ENCODE measurements at places on chromosomes 3 and 15. TPM values are rescaled to one million over a fixed set of nuclear protein-coding genes. Genes with fewer than 3 reads are reported as not detected.

NR1I2 gene
- 0.38 TPM for total RNA-seq

ABHD10 gene
- total RNA-seq, result 30.9 TPM

CDCP1 gene
- total RNA-seq, result 39.6 TPM

AMT gene
- total RNA-seq, result 15.2 TPM

CCR2 gene
- total RNA-seq, result 8.1 TPM

STAC gene
- 6.2 TPM for total RNA-seq

RHOA gene
- total RNA-seq, result 709 TPM

TMEM108 gene
- total RNA-seq, result 0.91 TPM

SLC22A14 gene
- 0.19 TPM for total RNA-seq

PLAAT1 gene
- total RNA-seq, result 0.72 TPM

ARPIN gene
- 28.2 TPM for total RNA-seq

SMCO1 gene
- not detected for total RNA-seq

INTS14 gene
- 37.1 TPM for total RNA-seq

CASR gene
- 72.8 TPM for total RNA-seq

DNA sequence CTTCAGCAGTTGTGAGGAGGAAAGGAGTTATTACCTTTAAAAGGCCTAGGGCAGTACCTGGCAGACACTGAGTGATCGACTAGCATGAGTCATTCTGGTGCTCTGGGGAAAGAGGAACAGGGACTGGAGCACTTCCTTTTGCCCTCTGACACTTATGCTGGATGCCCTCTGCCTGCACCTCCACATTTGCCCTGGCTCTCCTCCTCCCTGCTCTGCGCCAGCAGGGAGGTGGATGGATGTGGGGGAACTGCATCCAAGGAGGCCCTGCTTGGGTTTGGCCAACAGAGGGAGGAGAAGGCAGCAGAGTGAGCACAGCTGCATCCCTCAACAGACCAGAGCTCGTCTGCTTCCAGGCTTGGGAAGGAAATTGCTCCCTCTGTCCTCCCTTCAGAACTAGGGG is 75.0 kb downstream of the SEMA5B start:
- DNase-seq, result no peak

GRCh38 chr3:126402666-126403302 is 8.1 kb downstream of the CFAP100 start:
- DNase-seq, result no peak

DNA sequence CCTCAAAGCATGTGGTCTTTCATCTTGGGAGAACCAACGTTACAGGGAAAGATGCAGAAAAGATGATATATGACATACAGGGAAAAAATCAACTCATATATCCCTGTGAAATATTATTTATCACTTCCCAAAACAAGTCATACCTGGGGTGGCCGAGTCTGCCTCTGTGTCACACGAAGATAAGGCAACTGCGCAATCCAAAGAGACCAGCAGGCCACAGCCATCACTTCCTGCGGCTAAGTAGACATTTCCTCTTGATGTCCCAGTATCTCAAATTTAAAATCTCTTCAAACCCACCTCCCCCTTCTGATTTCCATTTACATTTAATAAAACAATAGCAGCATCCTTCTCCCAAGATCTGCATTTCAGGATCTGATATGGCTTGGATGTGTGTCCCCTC is 71.5 kb downstream of the IGF2BP2 start:
- DNase-seq, result no peak

DNA sequence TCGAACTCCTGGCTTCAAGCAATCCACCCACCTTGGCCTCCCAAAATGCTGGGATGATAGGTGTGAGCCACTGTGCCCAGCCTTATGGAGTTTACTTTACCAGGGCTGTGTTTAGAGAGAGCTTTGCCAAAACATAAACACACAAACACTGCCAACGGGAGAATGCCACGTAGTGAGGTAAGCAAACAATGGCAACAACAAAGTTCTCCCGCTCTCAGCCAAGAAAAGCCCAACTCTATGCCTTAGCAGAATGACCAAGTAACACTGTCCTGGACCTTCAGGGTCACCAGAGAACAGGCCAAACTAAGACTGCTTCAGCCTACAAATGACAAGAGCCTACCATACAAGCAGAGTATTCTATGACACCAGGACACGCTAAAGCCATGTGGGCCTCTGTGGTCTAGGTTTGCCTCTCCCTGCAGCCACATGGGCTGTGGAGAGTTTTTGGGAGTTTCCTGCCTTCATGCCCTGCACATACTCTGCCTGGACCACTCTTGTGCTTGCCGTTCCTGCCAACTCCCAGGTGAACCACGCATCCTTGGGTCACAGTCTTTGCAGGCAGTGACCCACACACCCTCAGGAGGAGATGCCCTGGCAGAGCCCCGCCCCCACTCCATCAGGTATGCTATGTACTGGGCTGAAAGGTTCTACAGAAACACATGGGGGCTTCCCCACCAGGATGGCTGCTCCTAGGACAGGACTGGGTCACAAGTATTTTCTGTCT is 21.6 kb upstream of the CNBP start:
- no peak for DNase-seq

DNA sequence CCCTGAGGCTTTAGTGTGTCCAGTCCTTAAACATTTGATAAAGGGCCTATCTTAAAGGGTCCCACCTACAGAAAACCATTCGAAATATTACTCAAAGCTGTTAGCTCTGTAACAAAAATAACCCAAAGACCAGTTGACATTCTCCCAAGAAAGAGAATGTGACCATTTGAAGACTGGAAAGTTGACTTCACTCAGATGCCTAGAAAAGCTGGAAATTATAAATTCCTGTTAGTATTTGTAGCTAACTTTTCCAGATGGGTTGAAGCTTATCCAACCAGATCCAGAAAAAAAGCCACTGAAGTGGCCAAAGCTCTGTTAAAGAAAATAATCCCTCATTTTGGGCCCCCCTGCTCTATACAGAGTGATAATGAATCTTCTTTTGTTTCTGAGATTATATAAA is 408.4 kb downstream of the PLOD2 start:
- no peak for DNase-seq

DNA sequence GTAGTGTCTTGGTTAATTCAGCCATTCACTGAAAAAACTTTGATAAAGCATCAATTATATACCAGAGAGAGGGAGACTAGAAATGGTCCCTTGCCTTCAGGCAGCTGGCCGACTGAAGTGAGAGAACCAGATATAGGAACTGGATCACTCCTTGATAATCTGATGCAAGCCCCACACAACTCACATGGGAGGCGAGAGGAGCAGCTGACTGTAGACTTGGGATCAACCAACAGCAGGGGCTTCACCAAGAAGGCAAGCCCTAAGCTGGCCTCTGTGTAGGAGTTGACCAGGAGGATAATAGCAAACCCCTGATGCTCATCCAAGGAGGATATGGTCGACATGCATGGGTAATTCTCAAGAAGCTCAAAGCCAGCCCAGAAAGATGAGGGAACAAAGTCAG is 133.1 kb downstream of the SRGAP3 start:
- DNase-seq, result no peak

GRCh38 chr3:101379658-101380376 is 59.4 kb upstream of the IMPG2 start:
- no peak for DNase-seq

- peak; percentile 45 for DNase-seq
Observed at GRCh38 chr3:41199866-41200668, 762 bp downstream of the CTNNB1 start.

- peak; percentile 51 for DNase-seq
Observed at GRCh38 chr3:63228677-63229076, 49.4 kb upstream of the SYNPR start.

GRCh38 chr3:146476094-146476740 is 6.9 kb upstream of the PLSCR2 start:
- peak; percentile 59 for DNase-seq

DNA sequence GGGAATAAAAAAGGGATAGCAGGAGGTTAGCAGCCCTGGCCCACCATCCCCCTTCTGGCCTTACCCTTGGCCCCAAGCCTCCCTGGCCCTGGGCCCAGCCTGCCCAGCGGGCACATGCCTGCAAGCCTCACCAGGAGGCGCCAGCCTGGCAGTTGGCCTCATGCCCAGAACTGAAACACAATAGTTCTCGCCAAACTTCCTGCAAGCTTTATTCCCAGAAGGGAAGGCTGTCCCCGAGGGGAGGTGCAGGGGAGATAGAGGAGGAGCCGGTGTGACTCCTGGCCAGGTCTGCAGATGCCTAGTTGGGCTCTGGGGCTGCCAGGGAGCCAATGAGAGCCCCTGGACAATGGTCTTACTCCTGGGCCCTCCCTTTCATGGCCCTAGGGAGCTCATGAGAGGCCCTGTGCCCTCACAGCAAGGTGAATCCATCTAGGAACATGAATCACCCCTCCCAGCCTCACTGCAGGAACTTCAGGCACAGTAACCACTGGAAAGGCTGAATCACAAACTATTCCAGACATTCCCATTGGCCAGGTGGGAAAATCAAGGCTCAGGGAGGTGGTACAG is 4.0 kb downstream of the CCDC33 start:
- peak; percentile 75 for DNase-seq

- no peak for DNase-seq
Observed at GRCh38 chr15:40875991-40876730, 2.1 kb upstream of the RHOV start.

DNA sequence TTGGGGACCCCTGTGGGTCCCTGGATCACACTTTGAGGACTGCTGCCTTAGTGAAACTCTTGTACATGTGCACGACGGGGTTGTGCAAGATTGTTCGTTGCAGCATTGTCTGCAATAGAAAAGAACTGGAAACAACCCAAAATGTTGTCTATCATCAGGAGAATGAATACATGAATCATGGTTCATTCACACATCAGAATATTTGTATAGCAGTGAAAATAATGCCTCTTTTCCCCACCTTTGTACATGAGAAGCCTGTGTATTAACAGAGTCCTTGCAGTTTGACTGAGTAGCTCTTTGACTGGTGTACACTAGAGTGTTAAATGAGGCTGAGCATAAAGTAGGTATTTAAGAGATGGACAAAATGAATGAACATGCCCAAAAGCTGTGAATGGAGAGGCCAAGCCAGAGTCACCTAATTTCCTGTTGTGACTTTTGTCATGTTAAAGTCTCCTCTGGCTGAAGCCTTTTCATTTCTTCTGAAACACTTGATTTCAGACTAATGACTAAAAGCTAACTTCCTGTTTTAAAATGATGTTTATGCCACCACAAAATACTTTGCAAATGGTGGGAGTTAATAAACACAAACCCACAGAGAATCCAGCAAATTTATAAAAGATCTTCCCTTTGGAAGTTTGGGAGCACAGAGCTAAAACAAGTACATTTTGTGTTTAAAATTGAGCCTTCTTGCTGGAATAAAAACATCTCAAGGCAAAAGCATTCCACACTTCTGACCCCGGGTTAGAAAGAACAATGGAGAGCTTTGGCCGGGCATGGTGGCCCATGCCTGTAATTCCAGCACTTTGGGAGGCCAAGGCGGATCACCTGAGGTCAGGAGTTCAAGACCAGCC is 20.6 kb upstream of the USP3 start:
- no peak for DNase-seq

GRCh38 chr3:191476066-191476772 is 15.3 kb downstream of the PYDC2 start:
- DNase-seq, result no peak

DNA sequence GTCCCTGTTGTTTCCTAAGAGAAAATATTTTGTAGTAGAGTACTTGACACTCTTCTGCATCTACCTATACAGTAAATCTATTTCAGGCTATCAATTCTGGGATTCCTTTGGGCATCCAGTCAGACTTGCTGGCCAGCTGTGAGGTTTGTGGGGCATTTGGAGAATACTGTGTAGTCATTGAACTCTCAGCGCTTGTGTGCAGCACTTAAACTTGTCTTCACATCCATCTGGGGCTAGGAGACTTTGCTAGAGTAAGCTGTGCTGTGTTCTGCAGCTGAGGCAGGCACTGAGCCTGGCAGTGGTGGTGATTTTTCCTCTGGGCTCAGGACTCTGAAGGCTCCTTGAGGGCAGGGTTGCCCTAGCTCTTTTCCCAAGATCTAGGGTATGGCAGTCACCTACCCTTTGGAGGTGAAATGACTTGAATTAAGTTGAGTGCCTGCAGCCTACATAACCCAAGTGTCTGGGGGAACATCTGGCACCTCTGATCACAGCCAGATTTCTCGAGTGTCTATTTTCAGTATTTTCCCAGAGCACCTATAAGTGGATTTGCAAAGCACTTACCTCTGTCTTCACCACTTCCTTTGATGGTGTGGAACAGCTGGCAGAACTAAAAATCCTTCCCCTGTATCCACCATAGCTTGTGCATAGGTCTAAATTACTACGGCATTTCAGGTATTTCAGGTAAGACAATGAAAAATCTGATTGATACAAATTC is 19.3 kb downstream of the CLSTN2 start:
- no peak for DNase-seq

GRCh38 chr15:31077181-31077580 is 24.3 kb downstream of the TRPM1 start:
- DNase-seq, result no peak

GRCh38 chr3:53238051-53238850 is 17.6 kb downstream of the TKT start:
- DNase-seq, result peak; percentile 89

- DNase-seq, result no peak
Observed at GRCh38 chr3:187823746-187824145, 78.5 kb upstream of the BCL6 start.

DNA sequence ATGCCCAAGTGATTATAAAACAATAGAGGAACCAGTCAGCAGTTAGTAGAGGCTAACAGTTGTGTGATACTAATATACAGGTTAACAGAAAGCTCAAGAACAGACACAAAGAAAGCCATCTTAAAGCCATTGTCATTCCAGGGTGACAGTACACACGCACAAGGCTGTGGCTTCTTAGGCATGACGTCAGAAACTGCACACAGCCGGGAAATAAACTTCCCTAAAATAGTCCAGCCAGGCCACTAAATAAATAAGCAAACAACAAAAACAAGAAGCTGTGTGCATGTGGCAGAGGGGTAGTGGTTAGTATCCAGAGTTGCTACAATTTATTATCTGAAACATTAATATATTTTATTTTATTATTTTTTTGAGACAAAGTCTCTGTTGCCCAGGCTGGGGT is 49.8 kb downstream of the PPCDC start:
- DNase-seq, result peak; percentile 43

GRCh38 chr15:31954374-31955172 is 75.7 kb upstream of the CHRNA7 start:
- DNase-seq, result no peak

GRCh38 chr15:59170295-59171066 is 36.2 kb upstream of the LDHAL6B start:
- DNase-seq, result peak; percentile 94

DNA sequence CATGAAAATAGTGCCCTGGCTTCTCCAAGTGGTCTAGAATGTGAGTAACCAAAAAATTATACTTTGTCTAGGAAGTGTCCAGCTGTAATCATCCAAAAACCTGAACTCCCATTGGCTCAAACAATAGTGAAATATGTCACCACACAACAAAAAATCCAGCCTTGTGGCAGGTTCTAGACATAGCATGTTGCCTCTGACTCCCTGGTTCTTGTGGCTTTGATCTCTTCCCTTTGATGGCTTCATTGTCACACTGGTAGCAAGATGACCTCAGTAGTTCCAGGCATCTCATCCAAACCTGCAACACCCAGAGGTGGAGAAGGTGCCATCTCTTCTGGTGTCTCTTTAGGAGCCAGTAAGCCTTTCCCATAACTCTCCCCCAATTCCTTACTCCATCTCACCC is 74.7 kb downstream of the CMSS1 start:
- DNase-seq, result no peak

GRCh38 chr3:170585937-170586310 is at the start of gene SLC7A14:
Gene SLC7A14, minus strand, starts transcription at chr3:170586075. Its CDS starts 59,139 bp downstream, at chr3:170526936.
- DNase-seq, result peak; percentile 15

GRCh38 chr3:145760036-145760435 is 400.9 kb downstream of the PLOD2 start:
- no peak for DNase-seq

GRCh38 chr3:51709004-51709420 is 2.1 kb downstream of the GRM2 start:
- peak; percentile 7 for DNase-seq

GRCh38 chr3:188841906-188842305 is 329.9 kb upstream of the TPRG1 start:
- no peak for DNase-seq
